Epithelial cell of esophagus (primary cell): ENCODE measurements at places on chromosomes 6 and 20.
A peak's percentile ranks its signal among the peaks of the same experiment; 100 is the strongest.

GRCh38 chr20:58495623-58496428 lies 19.4 kb downstream of the APCDD1L start:
- no peak for DNase-seq

GRCh38 chr20:32110173-32110704 lies 725 bp downstream of the TM9SF4 start:
- peak; percentile 8 for DNase-seq

DNA sequence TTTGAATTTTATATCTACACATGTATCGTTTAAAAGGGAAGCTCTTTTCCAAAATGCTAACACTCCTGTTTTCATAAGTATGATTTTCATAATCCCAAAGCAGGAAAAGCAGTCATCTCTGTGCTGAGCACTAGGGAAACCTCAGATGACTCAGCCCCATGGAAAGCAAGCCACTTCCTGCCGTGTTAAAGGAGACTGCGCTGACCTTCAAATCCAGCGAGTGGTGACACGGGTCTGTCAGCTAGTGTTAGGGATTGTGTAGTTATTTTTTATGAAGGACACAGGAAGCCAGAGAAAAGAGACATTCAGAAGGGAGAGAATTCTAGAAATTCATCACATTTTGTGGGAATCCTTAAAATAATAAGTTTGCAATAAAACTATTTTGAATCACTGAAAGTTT lies 57.0 kb upstream of the CD93 start:
- DNase-seq: peak; percentile 91

- DNase-seq: no peak
These were observed 17.6 kb downstream of the CAPN11 start for GRCh38 chr6:44176130-44176761.

GRCh38 chr20:47453167-47453782 lies 48.4 kb upstream of the NCOA3 start:
- peak; percentile 95 for DNase-seq

- peak; percentile 19 for DNase-seq
These were observed 19.2 kb upstream of the GLP1R start for GRCh38 chr6:39029156-39030011.

GRCh38 chr6:11650025-11650696 lies 112.6 kb downstream of the TMEM170B start:
- peak; percentile 30 for DNase-seq

DNA sequence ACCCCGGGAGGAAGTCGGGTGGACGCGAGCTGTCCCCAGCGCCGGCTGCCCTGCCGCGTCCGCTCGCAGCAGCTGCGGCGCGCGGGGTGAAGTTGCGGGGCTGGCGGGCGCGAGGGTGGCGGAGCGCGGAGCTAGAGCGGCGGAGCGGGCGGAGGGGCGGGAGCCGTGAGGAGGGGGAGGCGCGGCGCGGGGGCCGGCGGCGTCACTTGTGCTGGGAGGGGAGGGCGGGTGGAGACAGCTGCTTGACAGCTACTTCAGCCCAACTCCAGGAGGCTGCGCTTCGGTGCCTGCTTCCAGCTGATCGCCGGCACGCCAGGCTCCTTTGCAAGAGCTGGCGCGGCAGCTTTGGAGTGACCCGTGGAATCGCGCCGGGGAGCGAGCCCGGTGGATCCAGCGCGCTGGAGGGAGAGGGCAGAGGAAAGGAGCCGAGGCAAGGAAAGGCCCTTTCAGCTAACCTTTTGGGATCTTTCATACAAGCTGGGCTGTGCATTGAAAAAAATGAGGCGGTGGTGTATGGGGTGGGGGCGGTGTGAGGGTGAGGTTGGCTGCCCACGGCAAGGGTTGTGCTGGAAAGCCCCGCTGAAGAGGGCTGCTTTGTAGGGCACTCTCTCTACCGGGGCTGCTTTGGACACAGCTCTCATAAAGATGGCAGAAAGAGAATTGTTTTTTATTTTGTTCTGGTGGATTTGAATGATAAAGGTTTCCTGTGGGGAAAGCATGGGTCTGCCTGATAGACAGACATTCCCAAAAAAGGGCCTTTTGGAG lies 24.6 kb downstream of the RIPOR2 start:
- peak; percentile 54 for DNase-seq

DNA sequence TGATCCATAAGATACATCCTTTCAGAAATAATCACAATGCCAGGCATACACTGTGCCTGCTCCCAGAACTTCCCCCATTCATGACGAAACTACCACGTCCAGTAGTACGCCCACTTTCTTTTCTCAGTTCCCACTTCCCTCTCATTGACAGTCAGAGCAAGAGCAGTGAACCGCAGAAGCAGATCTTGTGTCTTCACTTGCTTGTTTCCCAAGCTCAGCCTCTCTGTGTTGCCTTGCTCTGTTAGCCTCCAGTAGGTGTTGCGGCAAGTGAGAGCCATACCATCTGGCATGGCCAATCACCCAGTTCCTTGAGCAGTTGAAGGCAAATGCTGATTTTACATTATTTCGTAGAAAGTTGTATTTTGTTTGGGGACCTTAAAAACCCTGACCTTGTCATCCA lies 11.7 kb downstream of the UST start:
- no peak for DNase-seq

DNA sequence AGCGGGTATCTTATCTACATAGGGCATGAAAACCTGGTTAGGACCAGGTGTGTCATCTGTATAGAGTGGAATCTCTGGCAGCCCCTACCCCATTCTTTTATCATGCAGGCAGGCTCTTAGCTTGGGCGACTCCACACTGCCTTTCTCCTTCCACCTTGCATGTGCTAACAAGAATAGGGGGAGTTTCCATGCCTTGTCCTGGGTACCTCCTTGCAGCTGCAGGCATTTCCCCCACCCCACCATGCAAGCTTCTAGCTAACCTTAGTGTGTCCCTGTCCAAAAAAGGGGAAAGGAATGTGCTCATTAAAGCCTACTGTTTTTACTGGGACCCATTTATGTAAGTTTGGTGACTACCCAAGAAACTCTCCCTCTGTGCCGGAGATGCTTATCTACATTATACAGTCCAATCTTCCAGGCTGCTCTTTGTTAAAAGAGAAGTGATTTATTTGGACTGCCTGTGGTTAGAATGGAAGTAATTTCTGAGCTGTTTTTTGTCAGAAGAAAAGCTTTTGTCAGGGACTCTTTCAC lies 10.5 kb upstream of the CEP43 start:
- DNase-seq: no peak
